ENCODE measurements at places on chromosomes 7 and 10.

GRCh38 chr7:22251281-22251680 lies 105.7 kb downstream of the RAPGEF5 start:
- DNase-seq = no peak

DNA sequence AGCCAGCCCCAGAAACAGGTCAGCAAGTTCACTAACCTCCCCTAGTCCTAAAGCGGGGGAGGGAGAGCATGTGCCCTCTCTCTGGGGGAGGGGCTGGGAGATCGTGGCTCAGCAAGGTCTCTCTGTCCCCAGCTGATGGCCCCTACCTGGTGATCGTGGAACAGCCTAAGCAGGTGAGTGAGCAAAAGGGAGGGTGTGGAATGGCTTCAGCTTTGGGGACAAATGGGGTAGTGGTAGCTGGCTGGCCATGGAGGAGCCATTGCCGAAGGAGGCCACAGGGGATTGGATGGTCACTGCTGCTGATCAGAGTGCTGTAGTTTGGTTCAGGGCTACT lies 779 bp downstream of the NFKB2 start:
- DNase-seq = no peak

- no peak for DNase-seq
Measured at GRCh38 chr7:3721422-3721821, 420.4 kb downstream of the SDK1 start.

DNA sequence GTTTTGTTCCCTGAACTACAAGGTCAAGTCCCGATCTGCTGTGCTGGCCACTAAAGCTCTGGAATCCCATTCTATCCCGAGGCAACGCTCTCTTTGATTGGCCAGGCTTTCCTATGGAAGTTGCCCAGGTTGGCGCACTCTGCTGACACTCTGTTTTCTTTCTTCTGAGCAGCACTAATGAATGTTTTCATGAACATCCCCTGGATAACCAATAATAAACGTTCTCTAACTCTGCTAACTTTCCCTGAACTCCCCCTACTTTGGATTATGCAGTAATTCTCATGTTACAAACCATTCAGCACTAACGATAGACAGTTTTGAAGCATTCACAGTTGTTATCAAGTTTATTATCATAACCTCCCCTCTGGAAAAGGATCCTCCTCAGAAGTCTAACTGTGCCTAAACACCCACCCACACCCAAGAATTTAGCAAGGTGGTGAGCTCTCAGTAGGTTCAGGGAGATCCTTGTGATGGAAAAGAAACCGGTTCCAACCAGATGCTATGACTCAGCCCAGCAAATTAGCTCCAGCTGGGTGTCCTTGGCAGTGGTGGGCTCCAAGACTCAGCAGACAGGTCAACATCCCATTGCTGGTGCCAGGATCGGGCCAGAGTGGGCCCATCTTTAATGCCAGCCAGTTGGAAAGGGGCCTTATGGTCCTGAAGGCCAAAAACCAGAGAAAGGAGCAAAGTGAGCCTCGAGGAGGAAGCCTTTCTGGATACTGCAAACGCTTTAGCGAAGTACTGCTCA lies 68.4 kb downstream of the CREB3L2 start:
- DNase-seq = no peak

DNA sequence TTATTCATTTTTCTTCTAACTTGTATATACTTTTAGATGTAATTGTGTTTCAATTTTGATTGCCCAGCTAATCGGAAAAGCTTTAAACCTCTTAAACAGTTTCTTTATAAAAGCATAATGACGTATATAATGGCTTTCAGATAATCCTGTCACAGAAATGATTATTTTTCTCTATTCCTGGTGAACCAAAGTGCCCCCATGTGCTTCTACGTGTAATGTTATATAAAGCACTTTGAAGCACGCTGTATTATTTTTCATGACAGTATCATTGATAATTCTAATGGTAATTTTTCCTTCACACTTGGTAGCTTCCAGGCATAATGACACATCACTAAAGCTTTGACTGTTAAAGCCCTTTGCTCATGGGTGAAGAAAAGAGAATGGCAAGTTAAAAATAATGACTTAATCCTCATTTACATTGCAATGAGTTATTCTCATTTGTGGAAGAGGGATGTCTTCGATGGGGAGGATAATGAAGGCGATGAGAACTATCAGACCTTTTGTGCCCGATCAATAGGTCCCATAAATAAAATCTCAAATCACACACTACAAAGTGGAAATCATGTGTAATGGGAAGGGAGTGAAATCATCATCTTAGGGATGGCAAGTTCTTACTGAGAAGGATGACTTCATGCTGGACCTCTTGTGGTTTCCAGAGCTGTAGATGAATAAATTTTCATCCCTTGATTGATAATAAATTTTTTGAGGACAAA lies 460.1 kb downstream of the DPP6 start:
- DNase-seq = no peak

- DNase-seq = no peak
Measured at GRCh38 chr10:108443636-108444035, 1279.1 kb upstream of the SORCS1 start.

DNA sequence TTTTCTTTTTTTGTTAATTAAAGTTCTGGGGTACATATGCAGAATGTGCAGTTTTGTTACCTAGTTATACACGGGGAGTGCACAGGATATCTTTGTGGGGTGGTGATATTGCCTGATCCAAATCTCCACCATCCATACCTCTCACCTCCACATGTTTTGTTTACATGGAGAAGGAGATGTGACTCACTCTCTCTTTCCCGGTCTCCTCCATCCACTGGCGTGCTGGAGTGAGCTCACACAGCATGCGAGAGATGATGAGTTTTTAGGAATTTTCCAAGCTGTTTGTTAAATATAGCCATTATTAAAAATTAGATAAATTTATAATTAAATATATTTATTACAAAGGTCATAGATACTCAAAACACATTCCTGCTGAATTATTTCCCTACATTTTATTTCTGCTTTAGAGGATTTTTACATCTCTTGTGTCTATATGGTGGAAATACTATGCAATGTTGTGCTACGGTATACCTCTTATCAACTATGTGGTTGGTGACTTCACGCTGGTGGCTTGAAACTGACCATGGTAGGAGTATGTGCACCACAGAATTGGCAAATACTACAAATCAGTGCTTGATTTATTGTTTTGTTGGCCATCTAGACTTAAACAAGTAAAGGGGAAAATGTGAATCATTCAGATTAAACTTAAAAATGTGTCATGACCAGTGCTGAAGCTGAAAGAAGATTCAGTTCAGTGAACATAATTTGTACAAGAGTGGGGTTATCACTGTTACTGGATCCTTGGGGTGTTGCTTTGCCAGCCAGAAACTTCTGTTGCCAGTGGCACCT lies 107.9 kb upstream of the FAM180A start:
- DNase-seq = no peak

- DNase-seq = no peak
Measured at GRCh38 chr10:70271996-70272924, 11.5 kb downstream of the NPFFR1 start.

DNA sequence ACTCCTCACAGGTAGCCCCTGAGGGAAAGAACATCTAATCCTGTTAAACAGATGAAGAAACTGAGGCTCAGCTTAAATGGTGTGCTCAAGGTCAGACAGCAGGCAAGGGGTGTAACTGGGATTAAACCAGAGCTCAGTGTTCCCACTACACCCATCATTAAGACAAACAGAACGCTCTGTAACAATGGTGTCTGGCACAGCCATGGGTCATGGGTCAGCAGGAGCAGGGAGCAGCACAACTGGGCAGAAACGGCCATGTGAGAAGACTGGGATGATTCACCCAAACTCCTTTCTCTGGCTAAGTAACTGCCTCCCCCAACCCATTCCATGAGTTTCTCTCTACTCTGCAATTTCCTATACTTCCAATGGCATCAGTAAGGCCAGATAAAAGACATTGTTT lies 85.5 kb upstream of the PDE1C start:
- no peak for DNase-seq

DNA sequence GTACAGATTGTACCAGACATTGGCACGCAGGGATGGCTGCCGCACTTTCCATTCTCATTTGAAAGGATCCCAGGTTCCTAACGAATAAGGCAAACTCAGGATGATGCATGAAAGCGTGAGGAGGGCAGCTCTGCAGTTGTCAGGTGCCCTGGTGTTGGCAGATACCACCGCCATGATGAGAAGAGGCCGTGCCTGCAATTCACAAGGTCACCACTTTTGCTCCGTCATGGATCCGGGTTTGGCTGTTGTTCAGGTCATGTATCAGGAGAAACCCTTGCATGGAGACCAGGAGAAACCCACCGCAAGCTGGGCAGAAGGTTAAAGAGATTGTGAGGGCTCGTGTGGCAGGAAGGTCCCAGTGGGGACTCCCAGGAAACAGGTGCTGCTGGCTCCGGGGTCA lies 233.2 kb downstream of the KLF6 start:
- no peak for DNase-seq

GRCh38 chr7:107961405-107961804 lies 41.6 kb downstream of the LAMB1 start:
- no peak for DNase-seq

DNA sequence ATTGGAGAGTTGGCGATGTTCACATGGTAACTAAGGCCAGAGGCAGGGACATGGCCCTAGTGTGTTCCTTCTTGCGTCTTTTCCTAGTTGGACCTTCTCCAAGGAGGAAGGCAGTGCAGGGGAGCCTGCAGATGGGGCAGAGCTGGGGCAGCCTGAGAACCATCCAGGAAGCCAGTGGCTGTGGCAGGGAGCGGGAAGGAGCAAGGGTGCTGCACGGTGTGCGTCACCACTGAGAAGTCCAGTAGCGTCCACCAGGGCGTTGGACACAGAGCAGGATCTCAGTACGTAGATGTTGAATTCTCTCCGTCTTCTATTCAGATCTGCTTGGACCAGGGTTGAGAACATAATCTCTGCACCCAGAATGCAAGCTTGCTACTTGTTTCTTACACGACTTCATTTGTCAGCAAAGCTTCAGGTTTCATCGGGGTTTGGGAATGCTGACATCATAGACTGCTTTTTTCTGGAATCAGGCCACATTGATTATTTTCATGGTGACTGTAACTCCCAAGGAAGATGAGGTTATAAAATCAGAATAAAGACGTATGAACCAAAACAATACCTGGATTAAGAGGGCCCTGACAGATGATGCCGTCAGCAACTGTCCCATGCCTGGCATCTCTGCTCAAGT lies 130.3 kb downstream of the HECW1 start:
- DNase-seq = no peak

GRCh38 chr10:48948470-48949037 lies 8.9 kb upstream of the LRRC18 start:
- DNase-seq = no peak

- DNase-seq = no peak
Measured at GRCh38 chr10:123331438-123331837, 177.2 kb downstream of the BUB3 start.

DNA sequence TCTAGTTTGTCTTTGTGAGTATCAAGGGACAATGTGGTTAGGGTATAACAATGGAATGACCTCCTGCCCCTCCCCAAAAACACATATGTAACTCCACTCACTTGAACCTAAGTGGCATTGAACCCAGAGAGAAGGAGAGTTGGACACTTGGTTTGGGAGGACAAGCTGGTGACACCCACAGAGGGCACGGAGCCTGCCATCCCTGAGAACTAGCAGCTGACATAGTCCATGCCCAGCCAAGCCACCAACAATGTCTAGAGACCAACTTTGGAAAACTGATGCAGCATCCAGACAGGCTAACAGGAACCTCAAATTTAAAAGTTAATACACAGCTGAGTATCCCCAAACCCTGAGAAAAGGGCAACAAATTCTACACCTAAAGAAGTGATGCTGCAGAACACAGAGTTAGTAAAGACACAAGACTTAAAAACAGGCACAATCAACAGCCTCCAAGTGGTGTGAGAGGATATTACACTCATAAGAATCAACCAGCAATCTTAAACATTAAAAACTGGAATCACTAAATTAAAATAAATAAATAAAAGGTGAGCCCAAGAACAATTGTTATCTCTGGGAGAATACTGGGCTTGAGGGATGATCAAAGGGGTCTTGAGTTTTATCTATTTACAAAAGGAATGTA lies 27.2 kb downstream of the NUDCD3 start:
- DNase-seq = no peak

DNA sequence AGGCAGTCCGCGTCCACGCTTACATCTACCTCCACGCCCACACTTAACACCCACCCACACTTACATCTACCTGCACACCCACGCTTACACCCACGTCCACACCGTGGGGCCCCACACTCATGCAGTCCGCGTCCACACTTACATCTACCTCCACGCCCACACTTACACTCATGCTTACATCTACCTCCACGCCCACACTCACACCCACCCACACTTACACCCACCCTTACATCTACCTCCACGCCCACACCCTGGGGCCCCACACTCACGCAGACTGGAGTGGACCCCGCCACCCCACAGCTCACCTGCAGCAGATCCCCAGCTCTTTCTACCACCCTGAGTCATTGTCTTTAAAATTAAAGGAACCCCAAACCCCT lies 32.4 kb upstream of the PWWP2B start:
- peak; percentile 19 for DNase-seq

DNA sequence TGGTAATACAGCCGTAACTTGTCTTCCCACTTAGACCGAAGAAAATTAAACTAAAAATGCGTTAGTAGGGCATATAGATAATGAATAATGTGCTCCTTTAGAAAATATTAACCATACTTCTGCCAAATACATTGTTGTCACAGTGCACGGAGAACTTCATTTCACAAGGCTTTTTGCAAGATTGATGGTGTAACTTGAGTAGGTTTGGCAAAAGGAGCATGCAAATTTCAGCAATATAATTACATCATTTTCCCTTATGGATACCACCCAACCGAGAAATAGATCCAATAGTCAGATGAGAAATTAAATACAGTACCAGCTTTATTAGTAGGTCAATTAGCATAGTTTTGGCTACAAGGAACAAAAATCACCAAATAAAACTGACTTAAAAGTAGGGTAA lies 792.6 kb upstream of the C7orf33 start:
- no peak for DNase-seq

- no peak for DNase-seq
Measured at GRCh38 chr7:17680943-17681351, 259.3 kb downstream of the SNX13 start.

- DNase-seq = no peak
Measured at GRCh38 chr10:112224933-112225529, 41.5 kb upstream of the GPAM start.

DNA sequence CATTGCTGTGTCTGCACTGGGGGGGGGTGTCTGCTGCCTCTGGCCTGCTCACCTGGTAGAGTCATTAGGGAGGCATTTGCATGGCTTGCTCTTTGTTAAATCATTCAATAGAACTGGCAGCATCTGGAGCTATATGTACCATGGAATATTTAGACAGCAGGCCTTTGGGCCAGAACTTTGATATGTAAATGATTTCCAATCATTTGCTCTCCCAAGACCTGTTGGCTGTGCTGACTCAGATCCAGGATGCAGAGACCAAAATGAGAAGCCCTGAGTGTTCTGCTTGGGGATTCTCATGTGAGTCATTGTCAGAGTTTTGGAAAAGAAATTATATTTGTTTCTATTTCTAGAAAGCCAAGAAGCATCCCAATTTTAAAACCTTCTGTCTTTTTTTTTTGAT lies 257.6 kb upstream of the IGFBP3 start:
- DNase-seq = no peak

GRCh38 chr10:35126062-35126529 lies 550 bp upstream of the CREM start:
- no peak for DNase-seq

GRCh38 chr7:3922175-3922635 lies 621.2 kb downstream of the SDK1 start:
- no peak for DNase-seq

- no peak for DNase-seq
Measured at GRCh38 chr10:131700032-131700431, 200.8 kb upstream of the PPP2R2D start.
